SK-N-SH (cell line): ENCODE measurements at places on chromosomes 3 and 15.

DNA sequence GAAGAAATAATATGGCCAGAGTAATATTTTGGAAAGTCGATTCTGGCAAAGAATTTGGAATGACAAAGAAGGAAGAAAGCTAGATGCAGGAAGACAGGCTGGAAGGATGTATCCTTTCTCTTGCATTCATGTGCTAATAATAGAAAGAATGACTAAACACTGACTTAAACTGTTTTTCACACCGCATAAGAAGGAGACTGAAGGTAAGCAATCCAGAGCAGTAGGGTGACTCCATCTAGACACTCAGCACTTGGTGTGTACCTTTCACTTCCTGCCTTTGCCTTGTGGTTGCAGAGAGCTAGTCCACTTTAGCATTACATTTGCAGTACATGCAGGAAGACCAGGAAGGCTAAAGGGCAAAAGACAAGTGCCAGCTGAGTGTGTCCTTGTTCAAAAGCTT, 234.6 kb downstream of the RBMS3 start:
- no peak for DNase-seq

GRCh38 chr3:55160241-55160983, 232.6 kb upstream of the LRTM1 start:
- no peak for DNase-seq

DNA sequence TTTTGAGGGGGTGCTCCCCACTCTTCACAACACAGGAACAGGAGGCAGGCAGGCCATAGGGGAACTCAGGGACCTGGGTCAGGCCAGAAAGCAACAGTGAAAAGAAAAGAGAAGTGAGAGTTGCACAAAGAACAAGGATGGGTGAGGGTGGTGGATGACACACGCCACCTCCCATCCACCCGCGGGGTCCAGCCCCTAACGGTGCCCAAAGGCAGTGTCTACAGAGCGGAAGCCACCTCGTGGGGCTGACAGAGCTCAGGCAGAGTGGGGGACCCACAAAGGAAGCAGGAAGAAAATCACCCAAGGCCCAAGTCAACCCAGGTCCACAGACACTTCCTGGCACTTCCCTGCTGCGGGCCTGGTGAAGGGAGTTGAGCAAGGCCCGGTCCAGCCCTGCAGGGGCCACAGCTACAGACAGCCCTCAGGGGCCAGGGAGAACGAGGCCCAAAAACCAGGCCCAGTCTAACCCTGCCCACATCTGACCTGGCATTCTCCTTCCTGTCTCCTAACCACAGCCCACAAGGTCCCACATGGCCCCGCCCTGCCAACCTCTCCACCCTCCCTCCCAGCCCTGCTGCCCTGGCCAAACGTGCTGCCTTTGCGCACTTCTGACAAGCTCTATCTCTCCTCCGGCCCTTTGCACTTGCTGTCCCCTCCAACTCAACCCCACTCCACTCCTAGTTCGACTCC, 5.9 kb downstream of the NUP210 start:
- no peak for DNase-seq

DNA sequence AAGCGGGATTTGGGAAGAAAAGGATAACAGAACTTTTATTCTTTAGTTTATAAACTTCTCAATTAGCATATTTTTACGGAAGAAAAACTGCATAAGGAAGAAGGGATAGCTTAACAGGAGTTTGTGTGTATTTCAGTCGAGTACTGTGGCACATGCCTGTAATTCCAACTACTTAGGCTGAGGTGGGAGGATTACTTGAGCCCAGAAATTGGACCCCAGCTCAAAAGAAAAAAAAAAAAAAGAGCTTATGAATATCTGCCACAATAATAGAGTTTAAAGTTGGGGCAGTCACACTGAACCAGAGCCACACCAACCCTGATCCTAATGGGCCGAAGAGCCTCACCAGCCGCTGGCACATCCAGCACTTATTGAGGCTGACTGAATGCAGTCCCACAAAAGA, 31.1 kb downstream of the CHAC1 start:
- DNase-seq = no peak

DNA sequence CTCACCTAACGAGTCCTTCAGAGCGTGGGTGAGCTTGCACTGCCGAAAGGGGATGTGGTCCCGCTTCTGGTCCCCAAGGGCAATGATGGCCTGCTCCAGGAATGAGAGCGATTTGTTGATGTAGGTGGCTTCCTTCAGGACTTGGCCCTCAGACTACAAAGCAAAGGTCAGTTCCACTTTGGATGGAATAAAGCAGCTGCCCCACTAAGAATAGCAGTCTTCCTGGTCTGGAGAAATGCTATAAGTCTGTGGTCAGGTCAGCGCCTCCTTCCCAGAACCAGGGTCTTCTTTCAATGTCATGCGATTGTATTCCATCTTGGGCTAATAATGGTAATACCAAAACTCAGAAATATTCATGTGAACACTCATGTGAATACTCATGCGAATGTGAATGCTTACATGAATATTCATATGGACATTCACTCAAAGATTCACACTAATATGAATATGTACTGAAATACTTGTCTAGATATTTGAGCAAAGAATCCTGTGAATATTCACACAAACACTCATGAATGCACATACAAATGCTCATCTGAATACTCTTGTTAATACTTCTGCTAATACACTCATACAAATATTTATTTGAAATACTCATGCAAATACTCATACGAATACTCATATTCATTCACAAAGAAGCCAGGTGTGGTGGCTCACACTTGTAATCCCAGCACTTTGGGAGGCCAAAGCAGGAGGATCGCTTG, 16.7 kb downstream of the KIF9 start:
- DNase-seq = no peak

- DNase-seq = no peak
Measured at GRCh38 chr3:47344971-47345370, 35.9 kb upstream of the PTPN23 start.

- DNase-seq = no peak
Measured at GRCh38 chr3:140903196-140903595, 38.4 kb upstream of the SLC25A36 start.

DNA sequence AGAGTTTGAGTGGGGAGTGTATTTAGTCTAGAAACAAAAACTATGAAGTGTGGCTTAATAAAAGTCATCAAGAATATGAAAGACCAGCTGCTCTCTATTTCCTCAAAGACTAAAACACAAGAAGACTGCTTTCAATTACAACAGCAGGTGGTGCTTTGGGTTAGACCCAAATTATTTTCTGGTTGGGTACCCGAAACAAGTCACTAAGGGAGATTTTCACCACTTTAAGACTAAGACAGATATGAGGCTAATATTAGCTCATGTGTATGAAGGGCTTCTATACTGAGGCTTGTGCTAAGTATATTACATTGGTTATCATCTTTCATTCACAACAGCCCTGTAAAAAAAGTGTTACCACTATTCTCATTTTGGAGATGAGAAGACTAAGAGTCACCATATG, 43.1 kb downstream of the COL8A1 start:
- DNase-seq = no peak

- no peak for DNase-seq
Measured at GRCh38 chr15:57411945-57412768, 35.9 kb downstream of the CGNL1 start.

DNA sequence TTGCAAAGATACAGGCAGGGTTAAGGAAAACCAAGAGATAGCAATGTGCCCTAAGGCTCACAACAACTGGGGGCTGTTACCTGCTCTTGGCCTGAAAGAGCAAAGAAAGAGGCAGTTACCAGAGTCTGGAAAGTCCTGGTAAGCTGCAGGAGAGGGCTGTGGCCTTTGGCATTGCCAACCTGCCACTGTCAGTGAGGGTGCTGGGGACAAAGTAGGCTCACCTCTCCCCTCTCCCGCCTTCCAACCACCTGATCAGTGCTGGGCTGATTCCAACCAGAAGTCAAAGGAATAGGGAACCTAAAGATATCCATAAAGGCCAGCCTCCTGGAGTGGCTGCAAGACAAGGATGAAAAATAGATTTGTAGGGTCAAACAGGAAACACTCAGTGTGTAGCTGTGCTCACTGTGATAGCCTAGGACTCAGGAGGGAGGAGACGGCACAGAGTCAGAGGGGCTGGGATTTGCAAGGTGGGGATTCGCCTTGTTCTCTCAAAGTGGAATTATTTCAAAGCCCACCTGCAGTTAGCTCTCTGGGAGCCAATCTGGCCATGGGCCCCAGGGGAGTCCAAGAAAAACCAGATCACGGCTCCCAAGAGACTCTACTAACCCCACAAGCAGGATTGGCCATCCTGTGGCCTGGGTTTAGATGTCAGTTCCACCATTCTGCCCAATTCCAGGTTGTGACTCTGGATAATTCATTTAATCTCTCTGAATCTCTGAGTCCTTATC, 204.0 kb upstream of the BCL6 start:
- no peak for DNase-seq

GRCh38 chr15:41585127-41586047, 26.4 kb downstream of the TYRO3 start:
- DNase-seq = peak; percentile 76

DNA sequence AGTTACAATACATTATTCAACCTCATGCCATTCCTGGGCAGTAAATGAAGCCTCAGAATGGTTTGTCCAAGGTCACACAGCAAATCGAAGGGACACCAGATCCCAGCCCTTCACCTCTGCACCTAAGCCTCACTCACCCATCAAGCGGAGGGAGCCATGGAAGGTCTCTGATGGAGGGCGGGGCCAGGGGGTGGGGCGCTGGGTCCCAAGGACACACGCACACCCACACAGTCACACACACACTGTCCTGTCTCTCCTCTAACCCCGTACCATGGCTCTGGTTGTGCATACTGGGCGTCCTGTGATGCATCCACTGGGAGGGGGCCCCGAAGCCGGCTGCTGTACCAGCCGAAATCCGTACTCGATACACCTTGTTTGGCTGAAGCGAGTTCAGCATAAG, 15.3 kb upstream of the IGDCC3 start:
- no peak for DNase-seq

DNA sequence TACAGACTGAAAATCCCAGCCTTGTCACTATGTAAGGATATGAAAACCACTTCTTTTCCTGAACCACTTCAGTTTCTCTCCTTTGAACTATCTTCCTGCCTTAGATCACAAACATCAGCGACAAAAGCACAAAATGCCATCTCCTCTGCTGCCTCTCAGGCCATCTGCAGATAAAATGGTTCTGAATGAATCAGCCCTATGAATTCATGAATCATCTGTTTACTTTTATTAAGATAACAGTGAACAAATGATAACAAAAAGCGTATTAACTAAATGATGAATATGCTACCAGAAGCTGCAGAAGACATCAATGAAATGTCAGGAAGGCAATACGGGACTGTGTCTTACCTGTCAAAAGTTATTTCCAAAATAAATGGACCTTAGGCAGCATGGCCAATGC, 928.1 kb downstream of the ROBO1 start:
- no peak for DNase-seq

DNA sequence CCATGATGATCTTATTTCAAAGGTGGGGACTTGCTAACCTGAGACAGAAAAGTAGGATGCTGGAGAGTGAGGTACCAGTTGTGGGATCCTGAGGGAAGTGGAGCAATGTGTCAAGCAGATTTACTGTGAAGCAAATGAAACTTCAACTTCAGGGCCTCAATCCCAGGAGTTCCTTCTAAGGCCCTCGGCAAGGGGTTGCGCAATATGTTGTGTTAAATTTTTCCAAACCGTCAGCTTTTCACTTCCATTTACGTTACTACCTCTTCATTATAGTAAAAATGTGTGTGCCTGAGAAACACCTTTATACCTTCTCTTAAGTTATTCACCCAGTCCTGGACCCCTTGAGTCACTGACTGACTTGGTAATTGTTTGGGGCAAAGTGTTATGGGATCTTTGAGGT, 42.5 kb upstream of the KCNH8 start:
- DNase-seq = no peak

- DNase-seq = peak; percentile 56
Measured at GRCh38 chr15:43901495-43901894, 74.7 kb downstream of the WDR76 start.

DNA sequence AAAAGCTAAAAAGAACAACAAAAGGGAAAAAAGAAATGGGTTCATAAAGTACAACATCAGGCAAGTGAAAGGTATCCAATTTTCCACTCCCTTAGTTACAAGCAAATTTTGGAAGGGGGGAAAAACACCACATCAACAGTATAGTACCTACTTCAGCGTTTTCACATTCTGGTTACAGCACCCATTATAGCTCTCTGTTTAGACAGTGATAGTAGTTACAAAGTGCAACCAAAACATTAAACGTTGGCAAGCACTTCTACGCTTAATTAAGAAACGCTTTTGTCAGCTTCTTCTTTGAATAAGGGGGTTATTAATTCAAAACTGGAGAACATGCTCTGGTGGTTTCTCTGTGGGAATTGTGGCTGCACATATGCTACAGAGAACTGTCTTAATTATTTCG, 180.2 kb downstream of the VPS13C start:
- no peak for DNase-seq

- DNase-seq = no peak
Measured at GRCh38 chr15:60017538-60018520, 13.7 kb downstream of the FOXB1 start.

- no peak for DNase-seq
Measured at GRCh38 chr3:135057996-135058395, 262.9 kb downstream of the EPHB1 start.

DNA sequence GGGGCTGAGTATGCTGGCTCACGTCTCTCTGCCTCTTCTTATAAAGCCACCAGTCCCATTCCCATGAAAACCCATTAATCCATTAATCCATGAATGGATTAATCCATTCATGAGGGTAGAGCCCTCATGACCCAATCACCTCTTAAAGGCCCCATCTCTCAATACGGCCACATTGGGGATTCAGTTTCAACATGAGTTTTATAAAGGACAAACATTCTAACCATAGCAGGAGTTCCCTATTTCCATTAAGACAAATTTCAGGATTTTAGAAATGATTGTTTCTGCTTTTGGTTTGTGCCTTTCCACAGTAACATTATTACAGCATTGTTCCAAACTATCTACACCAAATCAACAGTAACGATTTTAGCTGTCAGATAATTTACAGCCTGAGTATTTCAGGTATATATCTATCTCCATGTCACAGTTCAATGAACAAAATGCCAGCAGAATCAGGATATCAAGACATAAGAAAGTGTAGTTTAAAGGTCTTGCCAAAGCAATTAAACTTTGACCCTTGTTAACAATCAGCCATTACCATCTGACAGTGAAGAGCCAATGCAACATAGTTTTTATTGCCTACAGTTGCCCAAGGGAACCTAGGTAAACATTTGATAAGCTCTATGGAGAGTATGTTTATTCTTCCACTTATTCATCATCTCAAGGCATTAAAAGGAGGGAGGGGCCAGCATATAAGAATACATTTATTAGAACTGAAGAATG, 3.8 kb downstream of the TSPAN3 start:
- no peak for DNase-seq
